ENCODE measurements at places on chromosomes 7 and 10.

- DNase-seq: no peak
These were observed 19.6 kb downstream of the ARL4A start for GRCh38 chr7:12706900-12707536.

DNA sequence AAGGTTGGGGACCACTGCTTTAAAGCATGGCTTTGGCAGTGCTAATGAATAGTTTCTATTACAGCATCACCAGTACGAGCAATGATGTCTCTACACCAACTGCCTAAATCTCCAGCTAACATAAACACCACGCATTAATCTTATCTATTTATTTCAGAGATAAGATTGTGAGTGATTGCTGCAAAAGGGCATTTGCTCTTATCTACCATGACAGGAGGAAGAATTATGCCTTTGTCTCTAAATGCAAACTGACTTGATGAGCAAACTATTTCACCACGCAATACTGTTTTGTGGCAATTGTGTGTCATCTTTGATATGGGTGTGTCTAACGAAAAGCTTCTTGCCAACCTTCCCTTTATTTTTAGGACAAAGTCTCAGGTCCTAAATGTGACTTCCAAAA is 684.9 kb downstream of the SORCS1 start:
- no peak for DNase-seq

GRCh38 chr7:26144184-26145080 is 7.6 kb upstream of the NFE2L3 start:
- no peak for DNase-seq

GRCh38 chr7:145106001-145106400 is 270.1 kb upstream of the TPK1 start:
- no peak for DNase-seq

DNA sequence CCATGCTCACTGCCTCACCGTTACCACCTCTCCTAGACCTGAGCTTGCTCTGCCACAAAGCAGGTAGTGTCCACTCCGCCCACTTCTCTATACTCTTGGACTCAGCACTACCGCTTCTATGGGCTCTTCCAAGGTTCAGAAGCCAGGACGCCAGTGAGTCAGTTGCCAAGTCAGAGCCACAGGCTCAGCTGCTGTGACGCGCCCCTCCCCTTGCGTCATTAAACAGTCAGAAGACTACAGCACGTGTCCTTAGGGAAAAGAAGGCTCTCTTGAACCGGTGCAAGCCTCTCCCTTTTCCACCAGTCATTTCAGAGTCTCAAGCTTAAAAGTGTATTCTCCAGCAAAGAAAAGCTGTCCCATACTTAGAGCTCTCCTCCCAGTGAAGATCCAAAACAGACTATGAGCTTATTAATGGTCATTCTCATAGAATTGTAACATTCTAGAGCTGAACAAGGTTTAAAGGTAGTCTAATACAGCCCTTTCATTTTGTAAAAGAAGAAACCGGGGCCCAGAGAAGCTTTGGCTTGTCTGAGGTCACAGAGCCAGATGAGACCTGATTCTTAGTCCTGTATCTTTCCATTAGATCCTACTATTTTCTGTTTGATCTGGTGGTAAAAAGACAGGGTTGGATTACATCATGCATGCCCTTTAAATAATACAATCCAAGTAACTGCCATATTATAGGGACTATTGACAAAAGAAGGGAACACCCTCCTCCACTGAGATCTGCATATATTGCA is 40.9 kb upstream of the MET start:
- no peak for DNase-seq

DNA sequence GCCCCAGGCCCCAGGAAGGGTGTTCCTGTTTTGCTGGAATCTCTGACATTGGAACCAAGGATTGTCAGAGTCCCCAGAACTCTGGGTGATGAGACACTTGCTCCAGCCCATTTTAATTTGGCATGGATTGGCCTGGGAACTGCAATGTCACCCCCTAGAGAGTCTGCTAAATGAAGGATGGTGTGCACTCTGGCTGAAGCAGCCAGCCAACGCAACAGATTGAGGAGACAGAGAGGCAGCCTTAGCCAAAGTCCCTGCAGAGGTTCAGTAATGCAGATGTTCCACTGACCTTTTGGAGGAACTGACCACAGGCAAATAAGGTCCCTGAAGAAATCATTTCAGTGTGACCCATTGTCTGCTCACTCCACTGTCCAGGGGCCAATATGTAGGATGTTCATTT is 13.4 kb downstream of the LRRC18 start:
- DNase-seq: no peak

- no peak for DNase-seq
These were observed 78.0 kb downstream of the CYP51A1 start for GRCh38 chr7:92056286-92056685.

All from cortex of kidney (tissue), 1 donor.